AG10803 (cell line): ENCODE measurements at places on chromosomes 1 and 21.
A peak's percentile ranks its signal among the peaks of the same experiment; 100 is the strongest.

DNA sequence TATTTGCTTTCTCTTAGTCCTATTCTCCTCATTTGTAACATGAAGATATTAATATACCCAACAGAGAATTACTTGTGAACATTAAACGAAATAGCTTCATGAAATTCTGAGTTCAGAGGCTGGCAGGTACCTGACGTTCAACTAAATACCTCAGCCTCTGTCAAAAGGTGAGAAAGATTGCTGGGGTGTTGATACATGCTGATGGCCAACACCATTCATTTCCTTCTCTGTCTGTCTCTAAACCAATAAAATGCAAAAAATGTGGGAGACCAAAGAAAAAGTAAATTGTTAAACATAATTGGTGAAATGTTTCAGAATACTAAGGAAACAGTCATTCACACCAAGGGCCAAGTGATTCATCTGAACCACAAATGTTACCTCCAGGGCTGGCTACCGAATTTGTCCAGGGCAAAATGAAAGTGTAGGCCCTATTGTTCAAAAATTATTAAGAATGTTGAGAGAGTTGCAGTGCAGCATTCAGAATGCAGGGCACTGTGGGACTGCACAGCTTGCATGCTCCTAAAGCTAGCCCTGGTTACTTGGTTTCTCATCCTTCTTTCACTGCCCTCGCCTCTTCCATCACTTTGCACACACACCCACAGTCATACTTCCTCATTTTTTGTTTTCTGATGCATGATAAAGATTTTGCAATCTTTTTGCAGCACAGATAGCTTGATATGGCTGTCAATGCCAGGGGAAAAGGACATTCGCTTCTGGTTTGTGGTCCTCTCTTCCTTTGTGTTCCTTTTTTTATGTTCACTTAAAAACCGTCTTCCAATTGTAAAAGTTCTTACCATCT lies 414.3 kb upstream of the NR5A2 start:
- peak; percentile 53 for DNase-seq

DNA sequence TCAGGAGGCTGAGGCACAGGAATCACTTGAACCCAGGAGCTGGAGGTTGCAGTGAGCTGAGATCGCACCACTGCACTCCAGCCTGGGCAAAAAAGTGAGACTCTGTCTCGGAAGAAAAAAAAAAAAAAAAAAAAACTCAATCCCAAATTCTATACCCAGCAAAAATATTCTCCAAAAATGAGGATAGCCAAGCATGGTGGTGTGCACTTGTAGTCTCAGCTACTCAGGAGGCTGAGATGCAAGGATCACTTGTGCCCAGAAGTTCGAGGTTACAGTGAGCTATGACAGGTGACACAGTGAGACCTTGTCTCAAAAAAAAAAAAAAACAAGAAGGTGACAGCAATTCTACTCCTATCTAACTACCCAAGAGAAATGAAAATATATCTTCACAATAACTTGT lies 6.4 kb downstream of the TMEM50B start:
- DNase-seq = no peak

DNA sequence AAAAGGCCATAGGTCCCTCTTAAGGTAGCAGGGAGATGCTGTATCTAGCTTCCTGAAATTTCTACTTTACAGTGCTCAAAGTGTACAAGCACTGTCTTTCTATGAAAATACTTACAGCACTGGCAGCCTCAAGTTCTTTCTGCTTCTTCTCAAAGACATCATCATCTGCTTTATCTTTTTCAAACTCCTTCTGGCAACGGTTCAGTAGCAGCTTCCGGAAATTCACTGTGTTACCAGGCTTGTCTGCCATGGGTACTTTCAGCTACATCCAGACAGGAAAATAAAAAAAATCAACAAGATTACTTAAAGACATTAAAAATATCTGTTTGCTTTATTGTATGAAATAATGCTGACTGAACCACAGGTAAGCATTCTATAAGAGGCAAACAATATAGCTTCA lies 77.9 kb upstream of the HP1BP3 start:
- no peak for DNase-seq

DNA sequence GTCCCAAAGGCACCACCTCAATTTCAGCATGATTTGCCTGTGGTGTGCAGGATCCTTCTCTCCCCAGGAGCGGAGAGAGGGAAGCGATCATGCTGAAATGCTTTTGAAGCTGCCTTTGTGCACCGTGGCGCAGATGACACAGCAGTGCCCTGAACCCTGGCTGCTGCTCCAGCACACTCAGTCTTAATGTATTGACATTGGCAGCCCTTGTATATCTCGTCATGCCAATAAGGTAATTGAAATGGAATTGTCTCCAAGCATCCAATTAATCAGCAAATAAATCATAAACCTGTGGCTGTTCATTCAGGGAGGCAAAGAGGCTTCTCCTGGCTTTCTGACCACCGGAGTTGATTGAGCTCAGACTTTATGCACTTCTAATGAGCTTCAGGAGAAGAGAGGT lies 139.8 kb downstream of the KAZN start:
- DNase-seq = no peak

DNA sequence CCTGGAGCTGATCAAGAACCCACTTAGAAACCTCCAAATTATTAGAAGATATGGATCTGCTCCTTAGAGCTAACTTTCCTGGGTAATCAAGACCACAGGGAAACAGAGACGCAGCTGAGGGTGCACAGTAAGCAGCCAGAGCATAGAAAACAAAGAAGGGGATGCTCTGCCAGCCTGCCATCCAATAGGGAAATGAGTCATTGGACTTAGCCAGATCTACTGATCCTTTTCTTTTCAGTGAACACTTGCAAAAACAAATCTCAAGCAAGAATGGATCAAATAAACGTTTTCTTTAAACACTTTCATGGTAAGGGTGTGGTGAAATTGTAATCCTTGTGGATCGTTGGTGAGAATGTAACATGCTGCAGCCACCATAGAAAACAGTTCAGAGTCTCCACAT lies 474.0 kb downstream of the LTN1 start:
- DNase-seq = no peak

DNA sequence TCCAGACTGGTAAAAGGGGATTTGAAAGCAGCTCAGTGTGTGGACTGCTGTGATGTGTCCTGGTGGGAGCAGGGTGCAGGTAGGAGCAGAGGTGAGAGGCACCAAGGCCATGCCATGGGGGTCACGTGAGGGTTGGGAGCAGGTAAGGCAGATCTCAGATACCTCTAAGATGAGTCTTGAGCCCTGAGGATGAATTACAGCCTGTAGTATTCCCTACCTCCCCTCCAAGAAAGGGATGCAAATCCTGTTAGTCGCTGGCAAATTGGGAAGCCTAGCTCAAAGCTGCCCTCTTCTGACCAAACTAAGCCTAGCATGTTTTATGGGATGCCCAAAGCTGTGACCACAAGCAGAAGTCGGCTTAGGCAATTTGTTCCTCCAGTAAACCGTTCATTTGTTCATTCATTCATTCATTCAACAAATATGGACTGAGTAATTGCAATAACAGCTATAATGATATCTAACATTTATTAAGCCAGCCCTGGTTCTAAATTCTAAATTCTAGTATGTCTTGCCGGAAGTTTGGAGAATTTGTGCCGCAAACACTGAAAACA lies 3.9 kb upstream of the NUAK2 start:
- DNase-seq = peak; percentile 78

- DNase-seq = no peak
These were observed 735 bp upstream of the EFNA3 start for GRCh38 chr1:155077758-155078445.

DNA sequence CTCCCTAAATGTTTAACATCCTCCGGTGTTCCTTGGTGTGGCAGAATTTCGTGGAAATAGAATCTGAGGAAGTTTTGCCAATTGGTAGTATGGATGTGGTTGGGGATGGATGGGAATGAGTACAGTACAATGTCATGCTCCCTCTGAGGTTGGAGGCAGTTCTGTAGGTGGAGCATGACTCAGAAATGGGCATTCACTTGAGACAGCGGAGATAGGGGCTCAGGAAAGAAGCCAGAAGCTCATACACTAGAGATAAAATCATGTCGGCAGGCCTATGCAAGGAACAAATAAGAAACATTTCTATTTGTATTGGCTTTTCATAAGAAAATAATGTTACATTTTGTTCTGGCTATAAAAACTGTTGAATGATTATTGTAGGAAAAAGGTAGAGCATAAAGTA lies 196.0 kb downstream of the URB2 start:
- no peak for DNase-seq

GRCh38 chr1:216997831-216998230 lies 274.6 kb upstream of the ESRRG start:
- DNase-seq = no peak

- DNase-seq = no peak
These were observed 391.9 kb downstream of the SIPA1L2 start for GRCh38 chr1:232238009-232238408.

DNA sequence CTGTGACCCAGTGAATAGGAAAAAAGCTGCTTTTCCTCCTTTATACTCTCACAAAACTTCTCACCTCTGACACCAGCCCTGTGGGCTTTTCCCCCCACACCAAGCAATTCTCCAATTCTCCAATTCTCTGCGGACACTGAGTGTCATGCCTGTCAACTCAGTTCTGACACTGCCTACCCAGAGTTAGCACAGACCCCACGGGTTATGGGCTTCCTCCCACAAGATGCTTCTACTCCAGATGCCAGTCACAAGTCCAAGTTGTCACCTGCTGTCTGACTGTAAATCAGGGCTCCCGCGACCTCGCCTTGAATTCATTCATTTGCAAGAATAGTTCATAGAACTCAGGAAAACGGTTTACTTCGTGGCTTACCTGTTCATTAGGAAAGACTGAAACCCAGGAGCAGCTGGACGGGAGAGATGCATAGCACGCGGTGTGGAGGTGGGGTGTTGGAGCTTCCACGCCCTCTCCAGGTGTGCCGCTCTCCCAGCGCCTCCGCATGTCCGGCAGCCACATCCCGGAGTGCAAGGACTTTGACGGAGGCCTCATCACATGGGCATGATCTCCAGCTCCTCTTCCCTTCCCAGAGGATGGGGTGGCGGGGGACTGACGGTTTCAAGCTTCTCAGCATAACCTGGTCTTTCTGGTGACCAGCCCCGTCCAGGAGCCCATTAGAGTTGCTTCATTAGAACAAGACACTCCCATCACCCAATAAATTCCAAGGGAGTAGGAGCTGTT lies 154.7 kb downstream of the PGBD5 start:
- DNase-seq = no peak

GRCh38 chr1:167263819-167264464 lies 43.3 kb downstream of the POU2F1 start:
- no peak for DNase-seq

- DNase-seq = no peak
These were observed 14.2 kb upstream of the PLEKHA6 start for GRCh38 chr1:204373911-204374310.

- no peak for DNase-seq
These were observed 112.9 kb upstream of the IPO9 start for GRCh38 chr1:201715801-201716741.

DNA sequence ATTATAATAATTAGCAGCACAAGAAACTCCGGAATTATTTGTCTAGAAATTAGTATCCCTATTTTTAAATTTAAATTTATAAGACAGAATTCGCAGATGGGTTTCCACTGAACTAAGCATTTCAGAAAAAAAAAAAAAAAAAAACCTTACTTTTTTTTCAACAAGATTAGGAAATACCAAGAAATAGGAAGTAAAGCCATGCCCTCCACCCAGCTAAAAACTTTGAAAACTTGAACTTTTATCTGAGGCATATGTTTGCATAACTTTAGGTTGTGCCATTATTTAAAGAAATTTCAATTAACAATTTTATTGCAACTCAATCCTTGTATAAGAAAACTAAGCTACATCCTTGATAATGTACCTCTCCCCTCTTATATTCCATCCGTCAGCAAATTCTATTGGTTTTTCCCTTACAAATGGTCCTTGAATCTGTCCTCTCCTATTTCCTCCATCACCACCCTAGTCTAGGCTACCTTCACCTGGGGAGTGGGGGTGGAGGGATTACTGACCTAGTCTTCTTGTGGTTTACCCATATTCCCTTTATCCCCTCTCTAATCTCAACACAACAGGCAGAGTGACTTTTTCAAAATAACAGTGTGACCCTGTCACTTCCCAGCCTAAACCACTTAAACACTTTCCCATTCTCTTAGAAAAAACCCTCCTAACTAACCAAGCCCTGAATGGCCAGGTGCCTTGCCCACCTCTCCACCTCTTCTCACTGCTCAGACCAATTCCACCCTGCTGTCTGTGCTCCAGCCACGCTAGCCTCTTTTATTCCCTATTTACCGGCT lies 1.4 kb upstream of the EVI5 start:
- no peak for DNase-seq

DNA sequence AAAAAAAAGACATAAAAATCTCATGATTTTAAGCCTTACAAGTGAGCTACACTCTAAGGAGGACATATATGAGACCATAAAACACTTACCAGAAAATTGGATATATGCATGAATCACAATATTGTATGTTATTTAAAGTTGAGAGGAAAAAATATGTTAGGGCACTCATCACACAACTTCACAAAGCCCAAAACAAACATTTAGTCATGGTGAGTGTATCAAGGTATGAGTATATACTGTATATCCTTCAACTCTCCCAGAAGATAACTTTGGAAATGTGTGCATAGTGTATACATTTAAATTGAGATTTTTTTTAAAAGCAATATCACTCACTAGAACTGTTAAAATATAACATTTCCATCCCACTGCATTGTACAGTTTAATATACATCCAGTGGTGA lies 259.3 kb downstream of the SRGAP2C start:
- DNase-seq = no peak

DNA sequence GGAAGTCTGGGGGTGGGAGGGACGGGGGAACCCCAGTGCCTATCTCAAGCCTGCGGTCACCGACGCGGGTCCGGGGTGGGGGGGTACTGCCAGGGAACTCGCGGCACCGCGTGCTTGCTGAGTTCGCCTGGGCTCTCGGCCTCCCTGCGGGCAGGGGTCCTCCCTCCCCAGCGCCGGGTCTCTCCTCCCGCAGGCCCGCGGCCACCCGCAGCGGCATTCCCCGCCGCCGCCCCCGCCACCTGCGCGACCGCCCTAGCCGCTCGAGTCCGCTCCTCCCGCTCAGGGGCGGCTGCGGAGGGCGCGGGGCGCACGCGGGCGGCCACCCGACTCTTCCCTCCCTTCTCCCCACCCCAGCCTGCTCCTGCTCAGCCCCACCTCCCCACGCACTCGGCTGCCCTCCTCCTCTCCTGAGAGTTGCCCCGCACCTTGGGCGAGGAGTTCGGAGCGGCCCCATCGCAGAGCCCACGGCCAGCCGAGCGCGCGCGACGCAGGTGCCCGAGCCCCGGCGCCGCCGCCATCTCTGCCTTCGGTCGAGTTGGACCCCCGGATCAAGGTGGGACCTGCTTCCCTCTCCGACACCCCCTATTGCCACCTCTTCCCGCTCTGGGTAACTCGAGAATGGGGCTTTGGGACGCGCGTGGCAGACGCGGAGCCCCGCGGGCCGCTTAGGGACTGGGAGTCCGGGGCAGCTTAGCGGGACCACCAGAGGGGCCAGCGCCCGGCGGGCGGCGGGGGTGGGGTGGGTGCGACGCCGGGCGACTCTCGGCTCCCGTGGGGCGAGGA lies 105.0 kb downstream of the LEPR start:
- no peak for DNase-seq

- DNase-seq = peak; percentile 100
These were observed 16.7 kb upstream of the LYST start for GRCh38 chr1:235883261-235883927.

- DNase-seq = no peak
These were observed 10.4 kb upstream of the ZNF648 start for GRCh38 chr1:182071924-182072323.
